Stimulated activated CD4-positive, alpha-beta T cell treated with anti-CD3 and anti-CD28 coated beads, Interleukin-4, amount 100 ng/mL, for 48 hours (primary cell): ENCODE measurements at places on chromosomes 5 and 9.

- no peak for DNase-seq
Measured at GRCh38 chr9:106677374-106677773, 185.6 kb upstream of the ZNF462 start.

DNA sequence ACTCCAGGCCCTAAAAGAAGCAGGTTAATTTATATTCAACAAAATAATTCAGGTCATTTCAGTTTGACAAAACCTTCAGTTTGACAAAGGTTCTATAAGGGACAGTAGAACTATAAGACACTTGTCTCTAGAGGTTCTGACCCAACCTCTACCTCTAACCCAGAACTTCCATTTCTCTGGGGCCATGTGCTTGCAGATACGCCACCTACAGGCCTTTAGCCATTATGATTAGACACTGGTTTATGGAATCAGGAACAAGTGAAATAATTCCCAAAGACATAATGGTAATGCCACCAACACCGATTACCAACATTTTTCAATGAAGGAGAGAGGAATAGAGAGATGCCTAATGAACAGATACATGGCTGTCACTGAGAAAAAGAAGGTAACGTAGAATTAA, 733.9 kb downstream of the PRELID2 start:
- DNase-seq = no peak

DNA sequence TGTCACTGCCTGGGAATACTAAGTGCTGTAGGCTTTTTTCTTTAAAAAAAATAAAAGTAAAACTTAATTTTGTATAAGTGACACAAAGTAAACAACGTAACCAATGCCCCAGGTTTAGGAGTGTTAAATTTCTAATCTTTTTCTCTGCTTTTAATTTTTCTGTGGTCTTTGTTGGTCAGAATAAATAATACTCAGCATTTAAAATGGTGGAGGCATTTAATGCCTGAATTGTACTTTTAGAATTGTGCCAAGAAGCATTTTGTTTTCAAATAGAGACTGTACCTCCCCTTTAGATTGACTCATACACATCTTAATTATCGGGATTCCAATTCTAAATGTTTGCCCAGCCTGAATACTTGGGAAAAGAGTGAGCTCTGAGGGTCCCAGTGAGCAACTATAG, 1.6 kb downstream of the DMXL1 start:
- no peak for DNase-seq

DNA sequence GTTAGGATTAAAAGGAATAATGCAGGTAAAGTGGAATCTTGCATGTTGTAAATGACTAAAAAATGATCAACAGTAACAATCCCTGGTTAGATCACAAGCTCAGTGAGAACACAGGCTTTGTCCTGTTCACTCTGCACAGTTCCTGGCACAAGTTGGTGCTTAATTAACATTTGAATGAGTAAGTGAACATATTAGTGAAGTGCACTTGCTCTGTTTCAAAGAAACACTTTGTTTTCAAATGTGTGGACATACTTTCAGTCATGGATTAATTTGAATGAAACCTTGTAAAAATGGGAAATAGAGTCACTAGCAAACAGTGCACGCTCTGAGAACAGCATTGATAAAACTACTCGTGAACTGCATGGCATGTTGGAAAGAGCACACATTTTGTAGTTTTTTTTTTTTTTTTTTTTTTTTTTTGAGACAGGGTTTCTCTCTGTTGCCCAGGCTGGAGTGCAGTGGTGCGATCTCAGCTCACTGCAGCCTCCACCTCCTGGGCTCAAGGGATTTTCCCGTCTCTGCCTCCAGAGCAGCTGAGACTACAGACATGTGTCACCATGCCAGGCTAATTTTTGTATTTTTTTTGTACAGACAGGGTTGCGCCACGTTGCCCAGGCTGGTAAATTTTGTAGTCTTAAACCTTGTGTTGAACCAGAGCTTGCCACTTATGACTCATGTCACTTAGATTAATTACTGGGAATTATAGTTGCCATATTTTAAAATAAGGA, 159.9 kb downstream of the LURAP1L start:
- no peak for DNase-seq

DNA sequence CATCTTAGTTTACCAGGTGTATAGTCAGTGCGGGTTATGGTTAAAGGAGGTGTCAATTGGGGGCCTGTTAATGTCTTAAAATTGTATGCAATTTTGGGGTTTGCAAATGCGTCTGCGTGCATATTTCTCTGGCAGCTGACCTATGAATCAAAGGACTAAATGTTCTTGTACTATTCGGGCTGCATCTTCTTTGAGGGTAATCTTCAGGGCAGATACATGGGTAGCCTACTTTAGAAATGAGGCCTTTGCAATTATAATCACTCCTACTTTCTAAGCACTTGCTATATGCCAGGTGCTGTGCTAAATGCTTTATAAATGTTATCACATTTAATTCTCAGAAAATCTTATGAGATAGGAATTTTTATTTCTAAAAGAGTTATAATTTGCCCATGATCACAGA, 58.2 kb downstream of the NDFIP1 start:
- DNase-seq = no peak

GRCh38 chr5:90162324-90162723, 247.2 kb downstream of the CETN3 start:
- DNase-seq = no peak

DNA sequence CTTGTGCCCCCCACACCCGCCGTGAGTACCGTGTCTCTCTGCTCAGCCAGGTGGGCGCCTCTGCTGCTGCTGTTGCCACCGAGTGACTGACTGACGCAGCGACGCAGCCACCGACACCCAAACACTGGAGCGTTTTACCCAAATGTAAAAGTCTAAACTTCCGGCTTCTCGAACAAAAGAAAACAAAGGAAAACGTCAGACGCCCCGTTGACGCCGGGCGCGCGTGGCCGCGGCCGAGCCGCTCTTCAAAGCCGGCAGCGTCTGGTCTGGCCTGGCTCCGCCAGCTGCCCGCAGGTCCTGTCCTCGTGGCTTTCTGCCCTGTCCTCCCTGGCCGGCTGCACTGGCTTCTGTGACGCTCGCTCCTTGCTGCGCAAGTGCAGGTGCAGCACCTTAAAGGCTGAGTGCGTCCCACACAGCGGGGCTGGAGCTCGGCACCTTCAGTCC, 41.4 kb upstream of the CLPTM1L start:
- DNase-seq = peak; percentile 33

DNA sequence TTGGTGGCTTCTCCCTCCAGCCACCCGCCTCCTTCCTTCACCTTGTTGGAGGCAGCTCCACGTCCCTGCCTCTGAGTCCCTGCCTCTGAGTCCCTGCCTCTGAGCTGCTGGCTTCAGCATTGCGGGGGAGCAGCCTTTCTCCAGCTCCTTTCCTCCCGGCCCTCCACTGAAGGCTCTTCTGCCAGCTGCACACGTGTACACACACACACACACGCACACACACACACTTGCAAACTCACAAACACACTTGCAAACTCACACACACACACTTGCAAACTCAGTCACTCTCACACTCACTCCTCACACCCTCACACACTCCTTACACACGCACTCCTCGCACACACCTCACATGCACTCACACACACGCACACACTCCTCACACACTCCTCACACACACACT, 45.1 kb downstream of the C9orf50 start:
- DNase-seq = no peak

DNA sequence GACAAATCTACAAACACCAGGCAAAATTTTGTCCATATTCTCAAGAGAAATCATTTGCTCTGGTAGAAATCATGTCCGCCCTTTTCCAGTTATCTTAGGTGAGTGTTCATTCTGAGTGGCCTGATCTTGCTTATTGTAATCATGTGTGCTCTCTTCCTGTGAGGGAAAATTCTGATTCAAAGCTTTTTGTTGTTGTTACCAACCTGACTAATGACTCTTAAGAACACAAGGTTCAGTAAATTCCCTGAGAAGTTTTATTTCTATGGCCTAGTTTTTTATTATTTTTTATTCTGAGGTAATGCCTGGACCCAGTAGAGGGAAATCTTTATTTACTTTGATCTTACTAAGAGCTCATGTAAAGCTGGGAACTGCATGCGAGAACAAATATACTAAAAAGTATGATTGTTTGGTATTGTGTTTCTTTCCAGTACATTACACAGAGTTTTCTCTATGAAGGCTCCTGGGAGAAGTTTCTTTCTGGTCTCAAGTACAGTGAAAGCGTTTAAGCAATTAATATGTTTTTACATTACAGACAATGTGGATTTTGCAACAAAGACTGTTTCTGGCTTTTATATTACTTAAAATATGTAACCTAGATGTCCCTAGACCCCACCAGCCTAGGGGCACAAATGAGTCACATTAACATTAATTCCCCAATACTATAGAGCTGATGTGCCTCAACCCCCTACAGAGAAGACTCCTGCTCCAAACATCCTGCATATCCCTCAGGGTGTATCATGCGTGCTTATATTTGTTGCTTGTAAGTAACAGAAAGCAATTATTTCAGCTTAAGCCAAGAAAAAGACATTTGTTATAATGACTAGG, 138.1 kb downstream of the TMEM167A start:
- DNase-seq = no peak

DNA sequence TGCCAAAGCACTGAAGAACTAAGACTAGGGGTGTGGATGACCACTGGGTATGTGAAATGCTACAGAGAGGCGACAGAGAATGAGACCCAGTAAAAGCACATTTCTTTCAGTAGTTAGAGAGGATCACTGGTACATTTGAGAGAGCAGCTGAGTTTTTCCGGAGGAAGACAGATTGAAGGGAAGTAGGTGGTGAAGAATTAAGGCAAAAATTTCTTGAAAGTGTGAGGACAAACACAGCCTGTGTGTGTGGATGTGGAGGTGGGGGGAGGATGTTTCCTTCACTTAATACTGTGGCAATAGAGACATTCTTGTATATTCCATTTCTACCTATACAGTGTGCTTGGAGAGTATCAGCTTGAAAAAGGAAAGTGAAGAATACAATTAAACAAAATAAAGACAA, 871.2 kb upstream of the DMAC1 start:
- DNase-seq = no peak

GRCh38 chr5:109669991-109670706, 19.6 kb upstream of the MAN2A1 start:
- DNase-seq = no peak

- no peak for DNase-seq
Measured at GRCh38 chr5:125375143-125375542, 628.7 kb upstream of the ZNF608 start.

DNA sequence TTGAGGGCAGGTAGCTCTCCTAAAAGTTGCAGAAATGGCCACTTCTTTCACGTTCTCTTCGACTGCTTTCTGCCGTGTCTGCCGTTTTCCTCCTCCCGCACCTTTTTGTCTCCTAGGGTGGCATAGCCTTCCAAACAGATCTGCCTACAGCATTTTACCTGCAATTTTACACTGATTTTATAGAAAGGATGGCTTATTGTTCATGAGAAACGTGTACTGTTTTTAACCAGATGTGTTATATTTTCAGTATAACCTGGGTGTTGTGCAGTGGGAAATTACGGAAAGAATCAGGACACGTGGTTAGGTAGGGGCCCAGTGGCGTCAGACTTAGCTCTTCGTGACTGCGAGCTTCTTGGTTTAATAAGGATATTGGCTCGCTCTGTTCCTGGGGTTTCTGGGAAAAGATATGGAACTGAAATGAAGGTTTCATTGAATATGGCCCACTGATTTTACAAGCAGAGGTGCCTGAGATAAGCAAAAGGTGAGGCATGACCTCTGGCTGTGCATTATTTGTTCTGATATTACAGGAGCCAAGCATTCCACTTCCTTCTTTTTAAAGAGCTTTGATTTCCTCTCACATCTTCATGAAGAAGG, 43.7 kb upstream of the PRSS3 start:
- no peak for DNase-seq

DNA sequence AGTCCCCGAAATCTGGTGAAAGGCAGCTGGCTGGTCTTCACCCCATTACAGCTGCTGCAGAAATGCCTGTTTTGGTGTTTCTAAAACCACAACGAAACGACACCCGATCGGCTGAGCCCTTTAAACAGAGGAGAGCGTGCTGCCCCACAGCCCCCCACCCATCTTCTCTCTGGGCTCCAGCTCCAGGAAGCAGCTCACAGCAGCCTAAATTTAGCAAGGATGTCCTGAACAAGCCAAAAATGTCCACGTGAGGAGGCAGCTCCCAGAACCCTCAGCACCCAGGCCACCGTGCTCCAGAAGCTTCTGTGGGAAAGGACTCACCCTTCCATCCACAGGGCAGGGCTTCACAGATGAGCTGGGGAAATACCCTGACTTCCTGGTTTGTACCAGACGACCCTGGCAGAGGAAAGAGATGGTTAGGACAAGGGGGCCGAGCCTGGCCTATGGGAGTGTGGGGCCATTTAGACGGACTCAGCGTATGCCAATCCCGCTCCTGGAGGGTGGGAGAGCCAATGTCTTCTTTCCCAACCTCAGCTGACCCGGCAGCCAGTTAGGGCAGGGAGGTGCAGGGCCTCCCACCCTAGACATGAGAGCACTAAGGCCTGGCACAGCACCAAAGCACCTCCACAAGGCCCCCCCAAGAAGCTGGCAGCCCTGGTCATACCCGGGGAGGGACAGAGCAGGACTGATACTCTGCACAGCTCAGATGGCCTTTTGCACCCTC, 39.1 kb upstream of the SARDH start:
- DNase-seq = no peak

DNA sequence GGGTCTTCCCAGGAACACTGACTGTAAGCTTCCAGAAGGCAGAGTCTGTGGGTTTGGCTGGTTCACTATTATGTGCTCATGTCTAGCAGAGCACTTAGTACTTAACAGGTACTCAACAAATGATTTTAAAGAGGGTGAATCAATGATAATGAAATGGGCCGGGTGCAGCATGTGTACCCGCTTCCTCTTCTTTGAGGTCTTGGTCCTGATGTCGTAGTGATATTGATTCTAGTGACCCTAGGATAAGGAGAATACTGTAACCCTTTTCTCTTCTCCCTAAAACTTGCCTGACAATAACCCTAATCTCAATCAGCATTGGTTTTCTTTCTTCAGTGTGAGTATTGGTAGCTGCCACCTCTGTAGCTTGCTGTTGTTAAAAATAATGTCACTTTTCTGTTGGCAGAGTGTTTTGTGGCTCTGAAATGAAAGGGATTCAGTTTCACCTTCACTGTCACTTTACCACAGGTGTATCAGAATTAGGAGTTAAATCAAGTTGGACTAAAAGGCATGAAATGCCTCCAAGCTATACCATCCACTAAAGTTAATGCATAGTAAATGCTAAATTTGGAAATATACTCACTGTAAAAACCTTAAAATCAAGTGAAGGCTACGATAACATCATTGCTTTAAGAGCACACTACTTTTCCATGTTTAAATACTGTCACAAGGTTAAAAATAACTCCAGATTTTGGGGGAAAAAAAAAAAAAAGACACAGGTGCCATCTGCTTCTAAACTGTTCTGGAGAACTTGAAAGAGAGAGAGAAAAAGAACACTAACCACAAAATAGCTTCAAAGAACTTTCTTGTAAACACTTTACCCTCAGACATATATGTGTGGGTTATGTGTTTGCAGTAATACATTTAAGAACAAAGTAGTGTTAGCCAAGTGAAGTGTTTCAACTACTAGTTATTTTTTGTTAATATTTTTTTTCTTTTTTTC, 6.0 kb downstream of the CAMK4 start:
- DNase-seq = no peak

GRCh38 chr9:81424431-81424830, 264.9 kb downstream of the TLE1 start:
- no peak for DNase-seq
